Uterine smooth muscle cell (primary cell): ENCODE measurements at places on chromosomes 2 and 18. TPM values are rescaled to one million over a fixed set of nuclear protein-coding genes. Genes with fewer than 3 reads are reported as not detected.

Gene SERPINB13
- not detected in 2 replicates for total RNA-seq

Gene CFAP53
- 0.33 and 1.1 TPM in 2 replicates for total RNA-seq

Gene RBM44
- 0.25 and 0.33 TPM in 2 replicates for total RNA-seq

Gene AOX1
- 56.2 and 86.3 TPM in 2 replicates for total RNA-seq

Gene NIF3L1
- 22.2 and 36.3 TPM in 2 replicates for total RNA-seq

Gene DLGAP1
- 0.12 and 0.33 TPM in 2 replicates for total RNA-seq

Gene MROH2A
- total RNA-seq: not detected in 2 replicates

Gene CFLAR
- total RNA-seq: 74.3 and 100 TPM in 2 replicates

Gene MSTN
- total RNA-seq: 0.11 and 0.12 TPM in 2 replicates

Gene SLC9A4
- not detected in 2 replicates for total RNA-seq

Gene DPP4
- total RNA-seq: 40.4 and 89.7 TPM in 2 replicates

Gene WDFY1
- total RNA-seq: 102 and 111 TPM in 2 replicates

Gene INPP5D
- 0.11 and 1.6 TPM in 2 replicates for total RNA-seq

Gene COBLL1
- 9.1 and 14.5 TPM in 2 replicates for total RNA-seq

Gene LOXHD1
- total RNA-seq: not detected in 2 replicates

Gene TCF4
- total RNA-seq: 68.4 and 89.6 TPM in 2 replicates

Gene UCN
- 0.22 and 1.00 TPM in 2 replicates for total RNA-seq

Gene KIAA2012
- total RNA-seq: not detected in 2 replicates

Gene NAPG
- 41.0 and 50.6 TPM in 2 replicates for total RNA-seq

Gene SPP2
- total RNA-seq: not detected in 2 replicates

Gene PSD4
- total RNA-seq: 5.1 and 10.0 TPM in 2 replicates

Gene GREB1L
- 4.2 and 5.0 TPM in 2 replicates for total RNA-seq

Gene INO80D
- total RNA-seq: 7.0 and 7.2 TPM in 2 replicates

Gene AMER3
- not detected in 2 replicates for total RNA-seq

Gene OXER1
- 0.12 TPM in 1 of 2 replicates, not detected in the other for total RNA-seq

Gene ADD2
- total RNA-seq: 0.37 and 0.55 TPM in 2 replicates

Gene MYCN
- not detected in 2 replicates for total RNA-seq

Gene CD207
- total RNA-seq: not detected in 2 replicates

Gene APOB
- under 0.01 TPM in 2 replicates for total RNA-seq

Gene NEB
- total RNA-seq: 0.12 and 0.22 TPM in 2 replicates

Gene SLC8A1
- total RNA-seq: 53.6 and 90.3 TPM in 2 replicates

Gene ANKRD30BL
- total RNA-seq: not detected in 2 replicates

Gene KCNF1
- under 0.01 TPM in 1 of 2 replicates, not detected in the other for total RNA-seq

Gene TMEM214
- total RNA-seq: 38.7 and 45.9 TPM in 2 replicates

Gene DES
- 284 and 858 TPM in 2 replicates for total RNA-seq

Gene CRYBA2
- not detected in 2 replicates for total RNA-seq

Gene GAD1
- total RNA-seq: not detected in 2 replicates

Gene LYG1
- total RNA-seq: 0.22 and 0.50 TPM in 2 replicates

Gene SCTR
- total RNA-seq: not detected in 2 replicates

Gene CNTNAP5
- not detected in 2 replicates for total RNA-seq

Gene MARCO
- not detected in 2 replicates for total RNA-seq

Gene NEURL3
- 0.11 TPM in 1 of 2 replicates, not detected in the other for total RNA-seq

Gene RGPD4
- total RNA-seq: not detected in 2 replicates

Gene PID1
- total RNA-seq: 5.3 and 5.7 TPM in 2 replicates

Gene SLC19A3
- under 0.01 TPM in 2 replicates for total RNA-seq

Gene POTEI
- total RNA-seq: not detected in 2 replicates

Gene FARSB
- 10.7 and 23.4 TPM in 2 replicates for total RNA-seq

Gene SUCLG1
- total RNA-seq: 44.2 and 55.4 TPM in 2 replicates

Gene KCNK3
- total RNA-seq: 0.44 TPM in 1 of 2 replicates, not detected in the other

Gene ZNF804A
- total RNA-seq: 9.5 and 11.5 TPM in 2 replicates

Gene EFEMP1
- 10.8 and 35.9 TPM in 2 replicates for total RNA-seq
